ENCODE measurements at places on chromosomes 5 and 9.

DNA sequence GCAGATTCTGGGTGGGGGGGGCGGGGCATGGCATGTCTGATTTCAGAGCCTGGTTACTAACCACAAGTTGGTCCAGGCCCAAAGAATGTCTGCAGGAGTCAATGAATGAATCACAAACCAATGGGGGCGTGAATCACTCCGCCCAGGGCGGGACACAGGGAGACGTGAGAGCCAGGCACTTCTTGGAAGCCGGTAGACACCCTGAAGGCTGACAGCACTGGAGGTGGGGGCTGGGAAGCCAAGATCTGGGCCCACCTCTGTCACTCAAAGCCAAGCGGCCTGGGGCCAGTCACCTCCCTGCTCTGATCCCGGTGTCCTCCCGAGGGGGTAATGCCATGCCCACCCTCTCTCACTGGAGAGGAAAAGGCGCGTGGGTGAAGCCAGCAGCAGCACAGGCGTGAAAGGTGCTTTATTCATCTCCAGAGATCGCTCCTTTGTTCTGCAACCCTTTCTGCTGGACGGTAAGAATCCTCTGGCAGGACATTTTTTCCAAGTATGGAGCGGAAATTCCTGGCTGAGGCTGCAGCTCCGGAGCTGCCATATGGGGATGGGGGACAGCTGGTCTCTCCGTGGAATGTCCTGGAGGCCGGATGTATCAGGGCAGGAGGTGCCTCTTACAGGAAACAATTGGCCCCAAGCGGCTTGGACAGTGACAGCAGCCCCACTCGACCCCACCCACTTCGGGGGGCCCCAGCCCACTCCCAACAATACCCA lies 85.0 kb downstream of the STK10 start:
- DNase-seq, result peak; percentile 49

GRCh38 chr5:132480893-132481595 lies 9.5 kb downstream of the IRF1 start:
- no peak for DNase-seq

- DNase-seq, result no peak
These were observed 11.7 kb downstream of the RICTOR start for GRCh38 chr5:39062530-39062929.

DNA sequence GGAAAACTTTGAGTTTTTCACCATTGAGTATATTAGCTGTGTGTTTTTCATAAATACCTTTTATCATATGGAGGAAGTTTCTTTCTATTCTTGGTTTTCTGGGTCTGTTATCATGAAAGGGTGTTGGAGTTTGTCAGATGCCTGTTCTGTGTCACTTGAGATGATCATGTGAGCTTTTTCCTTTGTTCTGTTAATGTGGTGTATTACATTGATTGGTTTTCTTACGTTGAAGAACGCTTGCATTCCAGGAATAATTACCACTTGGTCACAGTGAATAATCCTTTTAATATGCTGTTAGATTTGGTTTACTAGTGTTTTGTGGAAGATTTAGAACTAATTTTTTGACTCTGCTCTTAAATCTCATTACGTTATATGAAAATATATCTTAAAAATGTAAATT lies 7.8 kb downstream of the PLEKHG4B start:
- no peak for DNase-seq

- no peak for DNase-seq
These were observed at the start of gene NTNG2 for GRCh38 chr9:132161743-132162184. Gene NTNG2, plus strand, starts transcription at chr9:132162058. Its CDS starts 4,774 bp downstream, at chr9:132166832.

DNA sequence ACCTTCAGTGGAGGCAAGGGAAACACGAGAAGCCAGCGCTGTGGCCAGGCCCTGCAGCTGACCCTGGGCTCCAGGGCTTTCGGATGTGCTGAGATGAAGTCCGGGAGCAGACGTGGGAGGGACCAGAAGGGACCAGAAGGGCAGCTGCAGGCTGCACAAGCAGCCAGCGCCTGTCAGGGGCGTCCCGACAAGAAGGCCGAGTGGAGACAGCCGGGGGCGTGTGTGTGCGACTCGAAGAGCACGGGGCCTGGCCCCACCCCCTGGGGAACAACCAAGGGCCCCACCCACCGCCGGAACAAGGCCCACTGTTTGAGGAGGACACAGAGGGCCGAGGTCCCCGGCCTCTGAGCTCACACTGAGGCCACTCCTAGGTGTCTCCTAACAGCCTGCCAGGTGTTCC lies 31.4 kb downstream of the SLC12A7 start:
- DNase-seq, result no peak

GRCh38 chr9:117302487-117302886 lies 112.4 kb downstream of the ASTN2 start:
- DNase-seq, result no peak

DNA sequence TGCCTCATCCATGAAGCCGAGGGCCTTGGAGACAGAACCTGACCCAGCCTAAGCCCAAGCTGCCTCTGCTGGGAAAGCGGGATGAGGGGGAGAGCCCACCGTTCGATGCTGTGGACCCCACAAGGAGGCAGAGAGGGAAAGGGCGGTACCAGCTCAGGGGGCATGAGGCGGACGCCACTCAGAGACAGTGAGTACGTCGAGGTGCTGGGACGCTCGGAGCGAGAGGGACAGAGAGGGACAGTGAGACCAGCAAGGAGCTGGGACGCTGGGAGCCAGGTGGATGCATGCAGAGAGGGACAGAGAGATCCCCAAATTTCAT lies 33.6 kb downstream of the EXD3 start:
- no peak for DNase-seq

GRCh38 chr9:80806671-80807070 lies 882.7 kb downstream of the TLE1 start:
- DNase-seq, result no peak

DNA sequence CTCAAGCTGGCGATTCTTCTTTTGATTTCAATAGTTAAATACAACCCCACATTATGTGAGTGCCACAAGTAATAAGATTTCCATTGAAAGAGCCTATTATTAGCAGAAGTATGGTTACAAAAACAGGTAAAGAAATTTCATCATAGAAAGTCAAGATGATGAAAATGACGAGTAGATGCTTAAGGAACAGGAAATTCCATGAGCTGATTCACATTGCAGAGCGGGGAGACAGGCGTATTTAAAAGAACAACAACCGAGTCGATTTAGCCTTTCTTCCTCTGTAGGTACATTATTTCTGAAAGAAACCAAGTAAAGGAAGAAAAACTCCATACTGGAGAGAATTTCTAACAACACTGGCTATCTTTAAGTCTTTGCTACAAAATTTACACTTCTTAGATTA lies 310.4 kb downstream of the SLF1 start:
- DNase-seq, result no peak

DNA sequence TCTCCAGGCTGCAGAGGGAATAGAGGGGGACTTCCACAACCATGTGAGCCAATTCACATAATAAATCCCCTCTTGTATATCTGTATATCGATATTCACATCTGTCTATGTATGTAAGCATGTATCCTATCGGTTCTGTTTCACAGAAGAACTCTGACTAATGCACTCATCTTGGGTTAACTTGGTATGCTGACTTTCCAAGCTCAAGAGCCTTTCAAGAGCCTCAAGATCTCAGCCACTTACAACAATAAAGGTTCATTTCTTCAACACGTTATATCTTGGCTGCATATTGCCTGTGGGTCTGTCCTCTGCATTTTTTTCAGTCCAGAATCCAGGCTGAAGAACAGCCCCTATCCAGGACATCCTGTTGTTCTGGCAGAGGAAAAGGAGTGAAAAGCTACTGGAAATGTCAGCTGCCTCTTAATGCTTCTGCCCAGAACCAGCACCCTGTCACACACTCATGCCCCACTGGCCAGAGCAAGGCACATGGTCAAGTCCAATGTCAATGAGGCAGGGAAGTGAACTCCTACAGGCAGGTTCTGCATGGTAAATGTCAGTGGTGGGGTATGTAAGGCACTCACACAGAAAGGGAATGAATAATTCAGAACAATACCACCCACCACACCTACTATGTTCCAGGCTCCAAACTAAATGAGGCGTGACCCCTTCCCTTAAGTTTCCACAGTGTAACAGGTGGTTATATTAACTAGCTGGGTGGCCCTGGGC lies 91.6 kb upstream of the ICE1 start:
- DNase-seq, result no peak

DNA sequence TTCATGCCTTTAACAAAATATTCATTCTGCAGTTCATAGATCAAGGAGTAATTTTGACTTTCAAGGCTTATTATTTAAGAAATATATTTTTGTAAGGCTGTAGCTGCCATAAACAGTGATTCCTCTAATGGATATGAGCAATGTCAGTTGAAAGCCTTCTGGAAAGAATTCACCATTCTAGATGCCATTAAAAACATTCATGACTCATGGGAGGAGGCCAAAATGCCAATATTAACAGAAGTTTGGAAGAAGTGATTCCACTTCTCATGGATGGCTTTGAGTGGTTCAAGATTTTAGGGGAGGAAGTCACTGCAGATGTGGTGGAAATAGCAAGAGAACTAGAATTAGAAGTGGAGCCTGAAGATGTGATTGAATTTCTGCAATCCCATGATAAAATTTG lies 229.1 kb downstream of the DEPDC1B start:
- DNase-seq, result no peak

Data from hematopoietic multipotent progenitor cell treated with erythropoietin and hydrocortisone succinate and interleukin-3 and kit ligand, for 15 days (in vitro differentiated cells).